ENCODE measurements at places on chromosomes 7 and 10.

DNA sequence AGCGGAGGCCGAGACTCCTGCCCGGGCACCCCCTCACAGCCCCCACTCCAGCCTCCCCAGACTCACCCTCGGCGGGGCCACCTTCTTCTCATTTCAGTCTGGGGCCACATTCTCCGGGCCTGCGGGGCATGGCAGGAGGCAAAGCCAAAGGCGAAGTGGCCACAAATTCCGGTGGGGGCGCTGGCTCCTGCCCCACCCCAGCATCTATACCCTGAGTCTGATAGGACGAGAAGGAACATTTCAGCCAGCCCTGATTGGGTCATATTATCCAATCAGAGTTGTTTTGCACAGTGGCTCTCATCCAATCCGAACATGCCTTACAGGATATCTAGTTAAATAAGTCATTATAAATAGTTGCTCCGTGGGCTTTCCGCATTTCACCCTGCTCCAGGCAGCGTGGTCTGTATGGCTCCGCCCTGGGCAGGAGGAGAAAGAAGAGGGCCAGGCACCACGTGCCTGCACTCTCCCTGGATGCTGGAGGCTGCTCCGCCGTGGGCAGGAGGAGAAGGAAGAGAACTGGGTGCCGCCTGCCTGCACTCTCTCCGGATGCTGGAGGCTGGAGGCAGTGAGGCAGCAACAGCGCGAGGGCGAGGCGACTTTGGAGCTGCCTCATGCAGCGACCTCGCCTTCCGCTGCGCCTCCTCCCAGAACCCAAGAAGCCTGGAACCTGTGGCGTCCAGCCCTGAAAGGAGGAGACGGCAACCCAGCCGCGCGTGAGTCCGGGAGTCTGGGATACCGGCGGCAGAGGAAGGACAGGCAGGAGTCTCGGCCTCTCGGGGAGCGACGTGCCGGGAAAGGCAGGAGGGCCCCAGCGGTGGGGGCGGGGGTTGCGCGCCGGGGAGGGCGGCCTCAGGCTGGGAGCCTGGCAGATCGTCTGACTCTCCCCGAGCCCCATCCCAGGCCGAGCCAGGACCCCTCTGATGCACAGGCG is 162.9 kb downstream of the ZNF33B start:
- no peak for DNase-seq

- no peak for DNase-seq
These were observed 338.3 kb downstream of the ETV1 start for GRCh38 chr7:13651167-13651566.

DNA sequence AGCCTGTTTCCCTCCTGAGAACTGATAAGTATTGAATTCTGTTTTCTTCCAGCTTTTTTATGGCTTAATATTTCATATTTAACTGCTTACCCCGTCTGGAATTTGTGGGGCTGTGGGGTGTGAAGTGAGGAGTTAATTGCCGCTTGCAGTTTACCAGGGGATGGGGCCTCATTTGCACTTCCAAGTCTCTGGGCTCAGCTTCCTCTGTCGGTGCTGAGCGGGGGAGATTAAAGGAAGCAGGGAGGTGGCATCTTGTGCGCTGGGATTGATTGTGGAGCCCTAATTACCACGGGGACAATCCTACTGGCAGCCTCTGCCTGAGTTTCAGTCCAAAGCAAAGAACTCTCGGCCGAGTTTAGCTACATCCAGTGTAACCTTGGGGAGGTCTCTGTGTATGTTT is 33.4 kb downstream of the ELFN1 start:
- no peak for DNase-seq

DNA sequence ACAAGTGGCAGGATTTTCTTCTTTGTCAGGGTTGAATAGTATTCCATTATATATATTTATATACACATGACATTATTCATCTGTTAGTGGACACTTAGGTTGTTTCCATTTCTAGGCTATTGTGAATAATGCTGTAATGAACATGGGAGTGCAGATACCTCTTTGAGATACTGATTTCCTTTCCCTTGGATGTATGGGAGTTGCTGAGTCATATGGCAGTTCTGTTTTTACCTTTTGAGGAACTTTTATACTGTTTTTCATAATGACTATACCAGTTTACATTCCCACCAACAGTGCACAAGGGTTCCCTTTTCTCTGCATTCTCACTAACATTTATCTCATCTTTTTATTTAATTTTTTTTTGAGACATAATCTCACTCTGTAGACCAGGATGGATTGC is 1.8 kb upstream of the CLCN1 start:
- DNase-seq: no peak

DNA sequence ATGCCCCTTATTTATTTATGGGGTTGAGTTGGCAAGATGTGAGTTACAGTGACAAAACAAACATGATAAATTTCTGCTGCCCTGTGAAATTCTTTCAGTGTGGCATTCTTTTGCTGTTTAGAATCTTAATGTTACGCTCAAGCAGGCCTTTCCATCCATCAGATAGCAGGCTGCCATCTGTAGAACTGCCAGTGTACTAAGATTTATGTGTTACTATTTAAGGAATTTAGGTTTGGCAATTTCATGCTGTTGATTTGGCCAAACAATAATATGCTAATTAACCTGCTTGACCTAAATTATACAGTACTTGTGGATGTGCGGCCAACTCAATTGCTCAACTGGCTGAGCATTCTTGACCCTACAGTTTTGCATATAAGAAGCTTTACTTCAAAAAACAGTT is 477.7 kb upstream of the TPK1 start:
- no peak for DNase-seq

DNA sequence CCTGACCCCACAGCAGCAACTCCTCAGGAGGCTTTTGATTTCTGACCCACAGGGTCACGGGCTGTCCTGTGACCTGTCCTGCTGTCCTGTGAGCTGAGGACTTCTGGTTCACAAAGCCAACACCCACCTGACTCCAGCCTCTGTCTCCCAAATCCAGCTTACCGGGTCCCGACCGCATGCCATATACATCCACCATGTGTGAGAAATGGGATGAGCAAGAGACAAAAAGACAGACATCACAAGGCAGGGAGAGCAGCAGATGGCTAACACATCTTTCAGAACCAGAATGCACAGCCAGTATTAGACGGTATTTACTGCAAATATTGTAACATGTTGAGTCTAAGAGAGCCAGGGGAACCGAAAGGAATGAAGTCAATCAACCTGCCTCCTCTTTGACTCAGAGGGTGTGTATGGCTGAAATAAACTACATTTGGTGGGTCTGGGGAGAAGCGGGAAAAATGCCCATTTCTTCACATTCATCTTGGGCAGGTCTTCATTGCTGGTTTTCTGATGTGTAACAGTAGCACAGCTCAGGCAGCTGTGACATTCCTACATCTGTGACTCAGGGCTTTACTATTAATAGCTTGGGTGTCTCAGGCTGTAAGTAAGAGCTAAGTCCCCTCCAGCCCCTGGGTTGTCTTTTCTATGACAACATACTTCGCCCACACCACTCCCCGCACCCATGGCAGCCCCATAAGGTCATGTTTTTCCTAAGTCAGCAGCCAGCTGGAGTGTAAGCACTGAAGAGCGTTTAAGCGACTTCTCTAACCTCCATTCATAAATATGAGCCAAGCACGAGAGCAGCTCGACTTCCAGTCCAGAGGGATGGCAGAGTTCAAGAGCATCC is 25.0 kb downstream of the ABLIM1 start:
- DNase-seq: no peak

DNA sequence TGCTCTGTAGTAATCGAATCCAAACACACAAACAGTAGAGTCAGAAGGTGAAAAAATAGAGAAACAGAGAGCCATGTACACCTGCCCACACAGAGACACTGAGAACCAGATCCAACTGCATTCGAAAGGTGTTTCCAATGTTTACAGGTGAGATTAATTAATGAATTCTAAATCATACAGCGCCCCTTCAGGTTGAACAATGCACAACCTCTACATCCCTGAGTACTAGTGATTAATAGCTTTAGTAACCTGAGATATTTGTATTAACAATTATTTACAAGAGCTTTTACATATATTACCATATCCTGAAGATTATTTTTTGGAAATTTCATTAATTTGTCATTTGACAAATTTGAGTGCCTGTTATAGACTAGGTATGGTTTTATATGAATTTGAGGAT is 7.6 kb upstream of the MRC1 start:
- DNase-seq: no peak

DNA sequence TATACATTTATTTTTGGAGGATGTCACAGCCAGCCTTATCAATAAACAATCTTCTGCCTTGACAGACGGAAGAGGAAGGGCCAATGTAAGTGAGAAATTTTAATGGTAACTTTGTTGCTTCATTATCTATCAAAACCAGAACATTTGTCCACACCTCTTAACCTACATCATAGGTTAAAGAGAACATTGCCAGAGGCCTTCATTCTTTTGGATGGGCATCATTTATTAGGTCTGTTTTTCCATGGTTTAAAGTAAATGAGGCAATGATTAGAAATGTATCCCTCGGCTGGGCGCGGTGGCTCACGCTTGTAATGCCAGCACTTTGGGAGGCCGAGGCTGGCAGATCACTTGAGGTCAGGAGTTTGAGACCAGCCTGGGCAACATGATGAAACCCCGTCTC is 29.5 kb upstream of the PAPSS2 start:
- DNase-seq: no peak

GRCh38 chr7:93043385-93043985 is 74.3 kb downstream of the SAMD9 start:
- DNase-seq: no peak

GRCh38 chr7:128103498-128104107 is 72.4 kb upstream of the LRRC4 start:
- no peak for DNase-seq
